ENCODE measurements at places on chromosomes 3 and 15.
A peak's percentile ranks its signal among the peaks of the same experiment; 100 is the strongest.

DNA sequence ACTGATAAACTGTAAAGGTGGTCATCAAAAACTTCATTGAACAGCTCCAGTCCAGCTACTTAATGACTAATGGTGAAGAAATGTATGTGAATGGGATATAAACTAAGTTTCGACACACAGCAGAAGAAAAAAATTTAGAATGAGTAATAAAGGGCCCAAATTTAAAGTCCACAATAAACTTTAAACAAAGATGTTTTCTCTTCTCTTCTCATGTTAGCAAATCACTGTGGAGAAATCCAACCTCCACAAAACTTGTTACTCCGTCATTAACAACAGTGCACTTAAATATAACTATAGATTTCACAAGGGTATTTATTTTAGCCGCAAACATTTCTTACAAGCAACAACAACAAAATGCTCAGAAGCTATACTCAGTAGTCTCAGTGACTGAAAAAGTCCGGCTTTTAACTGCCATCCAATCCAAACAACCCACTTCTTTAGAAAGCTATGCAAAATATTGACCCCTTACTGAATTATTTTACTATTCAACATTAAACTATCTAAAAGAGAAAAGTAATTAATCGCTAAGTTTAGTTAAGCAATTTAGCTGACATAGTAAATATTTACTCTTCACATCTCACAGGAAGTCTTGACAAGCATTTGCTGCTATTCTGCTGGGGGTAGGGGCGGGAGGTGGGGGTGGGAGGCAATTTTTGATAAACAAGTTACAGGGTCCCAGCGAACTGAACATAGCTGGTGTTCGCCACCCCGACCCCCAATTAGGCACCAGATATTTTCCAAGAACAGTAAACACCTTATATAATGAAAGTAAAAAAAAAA is 2.4 kb downstream of the IGF2BP2 start:
- no peaks in the 10 kb centered on the region for H3K36me3 ChIP-seq
- H3K27ac ChIP-seq = peak overlapping the region; percentile 86
- peak overlapping the region; percentile 70 for H3K4me3 ChIP-seq
- H3K4me1 ChIP-seq = peaks cover 6% of the 10 kb centered on the region
- DNase-seq = no peak

DNA sequence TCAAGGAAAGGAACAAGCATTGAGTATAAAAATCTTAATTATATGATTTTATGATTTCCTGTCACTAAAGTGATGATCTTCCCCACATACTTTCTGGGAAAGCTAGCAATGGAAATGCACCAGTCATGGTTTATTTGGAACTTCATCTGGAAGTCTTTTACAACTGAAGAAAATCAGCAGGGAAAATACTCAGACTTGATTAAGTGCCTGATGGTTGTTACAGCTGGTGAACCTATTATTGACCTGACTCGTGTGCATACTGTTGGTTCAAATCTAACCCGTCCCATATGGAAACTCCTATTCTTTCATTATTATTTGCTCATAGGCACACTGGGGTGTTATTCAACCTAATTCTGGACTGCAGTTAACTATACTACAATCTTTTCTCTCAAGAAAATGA is 701.8 kb upstream of the CCDC54 start:
- no peak for DNase-seq
- H3K4me1 ChIP-seq = no peaks in the 10 kb centered on the region
- H3K36me3 ChIP-seq = no peaks in the 10 kb centered on the region
- H3K27me3 ChIP-seq = no peaks in the 10 kb centered on the region
- H3K4me3 ChIP-seq = no peak overlapping the region
- no peak overlapping the region for H3K27ac ChIP-seq

- no peak for DNase-seq
- no peak overlapping the region for H3K4me3 ChIP-seq
- no peaks in the 10 kb centered on the region for H3K4me1 ChIP-seq
- no peak overlapping the region for H3K27ac ChIP-seq
Observed at GRCh38 chr15:48096813-48097212, 24.0 kb upstream of the SLC24A5 start.

DNA sequence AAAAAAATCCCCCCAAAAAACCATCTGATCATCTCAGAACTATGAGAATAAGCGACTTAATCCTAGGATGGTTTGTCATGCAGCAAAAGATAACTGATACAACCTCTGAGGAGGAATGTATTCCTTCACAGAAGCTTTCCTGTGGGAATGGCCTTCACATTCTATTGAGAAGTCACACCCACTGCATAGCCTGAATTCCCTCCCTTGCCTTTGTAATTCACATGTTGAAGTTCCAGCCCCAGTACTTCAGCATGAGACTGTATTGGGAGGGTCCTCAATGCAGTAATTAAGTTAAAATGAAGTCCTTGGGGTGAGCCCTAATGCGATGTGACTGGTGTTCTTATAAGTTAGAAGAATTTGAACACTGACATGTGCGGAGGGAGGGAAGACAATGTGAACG is 395.2 kb downstream of the TUSC7 start:
- H3K27ac ChIP-seq = no peak overlapping the region
- no peaks in the 10 kb centered on the region for H3K36me3 ChIP-seq
- H3K4me1 ChIP-seq = no peaks in the 10 kb centered on the region
- H3K4me3 ChIP-seq = no peak overlapping the region
- no peaks in the 10 kb centered on the region for H3K27me3 ChIP-seq

DNA sequence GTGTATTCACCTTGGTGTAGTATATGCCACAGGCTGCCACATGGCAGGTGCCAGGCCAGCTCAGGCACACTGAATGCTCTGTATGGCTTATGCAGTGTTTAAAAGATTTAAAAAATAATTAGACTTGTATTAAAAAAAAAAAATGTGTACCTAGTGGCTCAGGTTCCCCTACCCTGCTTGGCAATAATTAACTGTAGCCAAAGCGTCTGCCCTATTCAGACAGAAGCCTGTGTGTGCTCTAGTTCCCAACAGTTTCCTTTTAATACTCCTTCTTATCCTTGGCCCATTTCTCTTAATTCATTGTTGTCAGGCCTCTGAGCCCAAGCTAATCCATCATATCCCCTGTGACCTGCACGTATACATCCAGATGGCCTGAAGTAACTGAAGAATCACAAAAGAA is 752.2 kb upstream of the CFAP20DC start:
- H3K27me3 ChIP-seq = no peaks in the 10 kb centered on the region
- H3K36me3 ChIP-seq = no peaks in the 10 kb centered on the region
- no peaks in the 10 kb centered on the region for H3K4me1 ChIP-seq
- no peak for DNase-seq
- H3K27ac ChIP-seq = no peak overlapping the region

- no peak for DNase-seq
- H3K27me3 ChIP-seq = no peaks in the 10 kb centered on the region
- H3K36me3 ChIP-seq = no peaks in the 10 kb centered on the region
- H3K27ac ChIP-seq = peak overlapping the region; percentile 76
- H3K4me3 ChIP-seq = no peak overlapping the region
- H3K4me1 ChIP-seq = no peaks in the 10 kb centered on the region
Observed at GRCh38 chr3:12681943-12682390, 18.1 kb upstream of the RAF1 start.

DNA sequence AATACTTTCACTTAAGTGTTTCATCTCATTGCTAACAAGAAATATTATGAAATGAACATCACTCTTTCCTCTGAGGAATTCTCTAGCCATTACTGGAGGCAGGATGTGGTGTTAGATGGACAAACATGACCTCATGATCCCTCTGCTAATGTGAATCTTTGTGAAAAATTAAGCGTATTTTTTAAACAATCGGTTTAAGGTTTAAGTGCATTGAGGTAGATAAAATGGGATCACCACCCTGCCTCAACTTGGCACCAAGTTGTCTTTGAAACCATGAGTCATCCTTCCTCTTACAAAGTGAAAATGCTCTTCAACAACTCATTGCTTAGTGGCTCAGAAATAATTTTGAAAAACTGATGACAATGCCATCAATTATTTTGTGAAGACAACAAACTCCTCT is 76.0 kb upstream of the DCBLD2 start:
- DNase-seq = no peak
- no peaks in the 10 kb centered on the region for H3K36me3 ChIP-seq
- H3K4me3 ChIP-seq = no peak overlapping the region

DNA sequence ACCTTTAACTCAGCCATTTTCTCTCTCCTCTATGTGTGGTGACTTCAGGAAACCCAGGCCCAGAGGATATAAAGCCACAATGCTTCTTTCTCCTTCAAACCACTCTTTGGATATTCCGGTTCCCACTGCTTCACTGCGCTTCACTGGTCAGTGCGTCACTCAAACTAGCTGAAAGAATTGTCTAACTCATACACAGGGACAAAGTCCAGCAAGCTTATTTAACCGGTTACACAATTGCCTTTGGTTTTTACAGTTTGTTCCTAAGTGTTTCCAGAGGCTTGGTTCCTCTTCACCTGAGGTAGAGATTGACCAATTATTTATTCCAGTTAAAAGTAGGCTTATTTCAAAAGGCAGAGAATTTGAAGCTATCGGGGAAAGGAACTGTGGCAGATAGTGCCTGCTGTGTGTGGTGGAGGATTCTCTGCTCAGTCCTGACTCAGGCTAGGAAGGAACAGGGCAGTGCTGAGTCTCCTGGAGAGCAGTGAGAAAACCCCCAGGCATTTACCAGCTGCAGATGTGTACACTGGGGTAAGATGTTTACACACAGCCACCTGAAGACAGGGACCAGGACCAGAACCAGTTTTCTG is at the start of gene HGD:
Gene HGD, minus strand, starts transcription at position 145 of the 587 bp plus-strand sequence. Its CDS starts 128 bp downstream, at position 17.
- H3K36me3 ChIP-seq = no peaks in the 10 kb centered on the region
- no peak for DNase-seq
- H3K4me3 ChIP-seq = no peak within 1 kb of the TSS
- no peak within 1 kb of the TSS for H3K27ac ChIP-seq
- peaks cover 9% of the 10 kb centered on the region for H3K27me3 ChIP-seq
- peaks cover 18% of the 10 kb centered on the region for H3K4me1 ChIP-seq

- DNase-seq = no peak
- no peak within 1 kb of the TSS for H3K27ac ChIP-seq
- H3K4me1 ChIP-seq = no peaks in the 10 kb centered on the region
- H3K27me3 ChIP-seq = no peaks in the 10 kb centered on the region
Observed at GRCh38 chr3:19934098-19934566, at the start of gene EFHB. Gene EFHB (minus strand): TSS chr3:19934217. CDS start chr3:19934018, 199 bp downstream.

GRCh38 chr3:48065035-48065434 is 48.8 kb upstream of the MAP4 start:
- peaks cover 43% of the 10 kb centered on the region for H3K4me1 ChIP-seq
- H3K4me3 ChIP-seq = no peak overlapping the region
- no peaks in the 10 kb centered on the region for H3K36me3 ChIP-seq
- H3K27me3 ChIP-seq = no peaks in the 10 kb centered on the region

GRCh38 chr15:92077353-92078085 is 224.0 kb downstream of the SLCO3A1 start:
- no peak overlapping the region for H3K27ac ChIP-seq
- H3K4me1 ChIP-seq = no peaks in the 10 kb centered on the region
- H3K4me3 ChIP-seq = no peak overlapping the region
- no peaks in the 10 kb centered on the region for H3K36me3 ChIP-seq
- no peak for DNase-seq

DNA sequence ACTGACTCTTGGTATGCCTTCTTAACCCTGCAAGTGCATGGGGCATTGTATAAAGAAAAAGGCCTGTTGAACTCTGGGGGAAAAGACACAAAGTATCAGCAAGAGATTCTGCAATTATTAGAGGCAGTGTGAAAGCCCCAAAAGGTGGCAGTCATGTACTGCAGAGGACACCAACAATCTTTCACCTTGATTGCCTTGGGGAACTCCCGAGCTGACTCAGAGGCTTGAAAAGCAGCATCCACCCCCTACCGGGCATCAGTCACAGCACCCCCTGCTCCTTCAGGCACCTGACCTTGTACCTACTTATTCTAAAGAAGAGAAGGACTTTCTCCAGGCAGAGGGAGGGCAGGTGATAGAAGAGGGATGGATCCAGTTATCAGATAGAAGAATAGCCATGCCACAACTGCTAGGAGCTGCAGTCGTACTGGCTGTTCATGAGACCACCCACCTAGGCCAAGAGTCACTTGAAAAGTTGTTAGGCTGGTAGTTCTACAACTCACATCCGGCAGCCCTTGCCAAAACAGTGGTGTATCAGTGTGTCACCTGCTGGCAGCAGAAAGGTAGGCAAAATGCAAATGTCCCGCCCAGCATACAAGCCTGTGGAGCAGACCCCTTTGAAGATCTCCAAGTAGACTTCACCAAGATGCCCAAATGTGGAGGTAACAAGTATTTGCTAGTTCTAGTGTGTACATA is 241.6 kb upstream of the CNTN6 start:
- H3K4me1 ChIP-seq = no peaks in the 10 kb centered on the region
- DNase-seq = no peak
- H3K27ac ChIP-seq = no peak overlapping the region
- no peaks in the 10 kb centered on the region for H3K36me3 ChIP-seq
- H3K4me3 ChIP-seq = no peak overlapping the region
- no peaks in the 10 kb centered on the region for H3K27me3 ChIP-seq

DNA sequence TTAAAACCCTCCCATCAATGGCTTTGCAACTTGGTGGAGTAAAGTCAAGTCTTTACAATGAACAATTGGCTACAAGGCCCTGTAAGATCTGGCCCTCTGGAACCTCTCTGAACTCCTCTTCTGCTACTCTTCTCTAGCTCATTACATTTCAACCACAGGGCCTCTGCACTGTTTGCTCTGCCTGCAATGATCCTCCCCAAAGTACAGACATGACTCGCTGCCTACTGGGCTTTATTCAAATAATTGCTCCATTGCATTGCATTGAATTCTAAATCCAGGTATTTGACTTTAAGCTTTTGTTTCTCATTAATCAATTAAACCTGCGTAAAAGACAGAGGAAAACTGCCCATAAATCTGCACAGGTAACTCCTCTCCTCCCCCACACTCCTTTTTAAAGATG is 96.7 kb downstream of the CD47 start:
- peak overlapping the region; percentile 70 for H3K27ac ChIP-seq
- no peaks in the 10 kb centered on the region for H3K36me3 ChIP-seq
- H3K4me3 ChIP-seq = no peak overlapping the region
- no peaks in the 10 kb centered on the region for H3K27me3 ChIP-seq
- H3K4me1 ChIP-seq = peaks cover 24% of the 10 kb centered on the region

DNA sequence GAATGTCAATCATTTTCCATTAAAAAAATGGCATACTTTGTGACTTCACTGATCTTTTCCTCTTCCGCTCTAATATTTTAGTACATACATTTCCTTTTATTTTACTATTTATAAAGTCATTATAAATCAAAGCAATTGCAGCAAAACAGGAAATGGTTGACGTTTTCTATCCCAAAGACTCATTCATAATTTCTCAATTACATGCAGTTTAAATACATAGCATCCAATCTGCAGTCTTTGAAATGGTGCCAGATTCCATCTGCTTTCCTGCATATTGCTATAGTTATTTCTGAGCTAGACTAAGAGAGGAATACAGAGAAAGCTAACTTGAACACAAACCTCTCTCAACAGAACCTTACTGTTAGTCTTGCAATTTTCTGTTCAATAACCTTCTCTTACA is 179.8 kb downstream of the ZPLD1 start:
- no peaks in the 10 kb centered on the region for H3K27me3 ChIP-seq
- H3K4me3 ChIP-seq = no peak overlapping the region
- DNase-seq = no peak
- no peak overlapping the region for H3K27ac ChIP-seq
- H3K4me1 ChIP-seq = no peaks in the 10 kb centered on the region

- DNase-seq = no peak
- no peaks in the 10 kb centered on the region for H3K27me3 ChIP-seq
- no peak overlapping the region for H3K4me3 ChIP-seq
Observed at GRCh38 chr15:48493084-48493762, 152.3 kb downstream of the FBN1 start.

- no peak overlapping the region for H3K27ac ChIP-seq
- no peaks in the 10 kb centered on the region for H3K36me3 ChIP-seq
- DNase-seq = no peak
Observed at GRCh38 chr15:62599791-62600777, 435.0 kb upstream of the C2CD4B start.

GRCh38 chr3:13085846-13086179 is 12.6 kb upstream of the IQSEC1 start:
- H3K27ac ChIP-seq = no peak overlapping the region
- H3K4me3 ChIP-seq = no peak overlapping the region

- no peak overlapping the region for H3K4me3 ChIP-seq
- no peak overlapping the region for H3K27ac ChIP-seq
- no peak for DNase-seq
- H3K36me3 ChIP-seq = peaks cover 26% of the 10 kb centered on the region
Observed at GRCh38 chr15:39936681-39937080, 2.8 kb downstream of the EIF2AK4 start.
